Bone marrow (tissue), 2 donors: ENCODE measurements at places on chromosomes 3 and 15.
A peak's percentile ranks its signal among the peaks of the same experiment; 100 is the strongest.

DNA sequence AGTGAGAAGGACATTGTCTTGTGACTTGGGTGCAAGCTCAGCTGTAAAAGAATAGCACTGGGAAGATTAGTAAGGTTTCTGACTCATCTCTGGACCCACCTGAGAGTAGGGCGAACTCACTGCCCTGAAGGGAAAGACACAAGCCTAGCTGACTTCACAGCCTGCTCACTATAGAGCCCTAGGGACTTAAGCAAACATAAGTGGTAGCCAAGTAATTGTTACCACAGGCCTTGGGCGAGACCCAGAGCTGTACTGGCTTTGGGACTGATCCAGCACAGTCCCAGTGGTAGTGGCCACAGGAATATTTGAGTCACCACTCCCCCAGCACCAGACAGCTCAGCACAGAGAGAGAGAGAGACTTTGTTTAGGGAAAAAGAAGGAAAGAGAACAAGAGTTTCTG is 429.9 kb downstream of the TBL1XR1 start:
- DNase-seq = no peak

DNA sequence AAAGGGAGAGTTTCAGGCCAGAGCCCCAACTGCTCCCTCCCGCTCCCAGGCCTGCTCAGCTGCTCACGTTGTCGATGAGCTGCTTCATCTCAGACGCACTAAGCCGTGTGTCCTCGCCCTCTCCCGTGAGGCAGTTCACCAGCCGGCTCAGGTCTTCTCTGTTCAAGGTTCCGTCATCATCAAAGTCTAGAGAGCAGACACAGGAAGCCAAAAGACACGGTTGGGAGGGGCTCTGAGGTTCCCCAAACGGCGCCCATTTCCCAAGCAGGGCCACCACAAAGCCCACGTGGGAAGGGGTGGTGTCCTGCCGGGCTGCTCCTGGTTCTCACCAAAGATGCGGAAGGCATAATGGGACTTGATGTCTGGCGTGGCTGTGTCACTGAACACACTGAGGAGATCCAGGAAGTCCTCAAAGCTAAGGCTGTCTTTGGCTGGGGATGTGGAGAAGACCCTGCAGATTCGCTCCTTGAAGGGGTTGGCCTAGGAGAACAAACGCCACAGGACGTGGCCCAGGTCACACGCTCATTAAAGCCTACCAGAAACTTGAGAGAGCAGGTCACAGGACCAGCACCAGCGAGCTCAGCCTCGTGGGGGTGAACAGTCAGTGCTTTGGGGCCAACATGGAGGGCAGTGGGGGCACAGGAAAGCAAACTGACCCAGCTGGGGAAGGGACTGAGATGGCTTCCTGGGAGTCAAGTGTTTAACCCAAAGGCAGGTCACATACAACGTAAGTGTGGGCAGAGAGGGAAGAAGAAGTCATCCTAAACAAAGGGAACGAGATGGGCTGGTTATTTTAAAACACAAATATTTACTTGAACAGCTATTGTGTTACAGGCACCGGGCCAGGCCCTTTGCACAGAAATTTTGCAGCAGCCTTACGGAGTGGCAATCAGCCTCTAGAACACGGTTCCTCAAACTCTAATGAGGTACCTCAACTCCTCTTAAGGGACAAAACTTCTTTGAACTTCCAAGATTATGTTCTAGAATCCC is 2.4 kb downstream of the CIB1 start:
- peak; percentile 40 for DNase-seq

- DNase-seq = no peak
Observed at GRCh38 chr3:108394563-108394962, 98.2 kb downstream of the HHLA2 start.

DNA sequence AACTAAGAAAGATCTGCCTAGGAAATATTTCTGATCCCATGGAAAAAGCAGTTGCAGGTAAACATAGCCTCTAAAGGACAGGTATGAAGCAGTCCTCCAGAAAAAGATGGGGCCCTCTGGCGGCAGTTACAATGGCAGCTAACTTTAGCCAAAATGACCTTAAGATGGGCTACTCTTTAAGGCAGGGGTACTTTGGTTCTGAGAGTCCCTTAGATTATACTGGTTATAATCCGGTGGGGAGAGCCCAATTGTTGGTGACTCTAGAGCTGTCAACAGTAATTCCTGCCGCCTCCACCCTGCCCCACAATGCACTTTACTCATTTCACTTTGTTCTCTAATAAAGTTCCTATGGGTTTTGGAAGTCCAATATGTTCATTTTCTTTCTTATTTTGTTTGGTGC is 412.8 kb upstream of the WNT5A start:
- DNase-seq = no peak
